ENCODE measurements at places on chromosomes 5 and 9.

DNA sequence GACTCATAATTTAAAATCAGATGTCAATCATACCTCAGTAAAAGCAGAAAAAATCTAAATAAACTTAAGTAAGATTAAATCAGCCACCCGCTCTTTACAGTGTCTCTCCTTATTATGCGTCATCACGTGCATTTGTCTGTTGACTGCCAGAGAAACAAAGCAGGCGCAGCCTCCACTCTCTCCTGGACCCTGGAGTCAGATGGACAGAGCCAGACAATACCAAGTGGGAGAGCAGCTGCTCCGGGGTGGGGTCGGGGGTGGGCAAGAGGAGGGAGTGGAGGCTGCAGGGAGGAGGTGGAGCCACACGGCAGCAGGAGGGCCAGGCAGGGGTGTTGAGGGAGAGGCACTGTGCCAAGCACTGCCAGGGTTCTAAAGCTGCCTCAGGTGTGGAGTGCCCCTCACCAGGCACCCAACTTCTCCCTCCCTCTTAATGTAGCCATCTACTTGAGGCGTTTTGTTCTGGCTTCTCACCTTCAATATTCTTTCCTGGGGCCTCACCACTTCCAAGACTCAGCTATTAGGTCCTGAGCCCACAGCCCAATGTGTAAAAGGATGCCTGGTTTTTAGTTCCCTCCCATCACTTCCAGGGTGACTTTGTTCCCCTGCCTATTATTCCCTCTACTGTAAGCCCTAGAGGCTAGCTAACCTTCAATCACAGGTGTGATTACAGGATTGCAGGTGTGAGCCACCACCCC, 96.3 kb downstream of the GLDC start:
- no peak for DNase-seq

- DNase-seq, result no peak
Measured at GRCh38 chr5:127411381-127411780, 106.1 kb upstream of the PRRC1 start.

- DNase-seq, result no peak
Measured at GRCh38 chr9:133384736-133385321, 8.7 kb downstream of the STKLD1 start.

DNA sequence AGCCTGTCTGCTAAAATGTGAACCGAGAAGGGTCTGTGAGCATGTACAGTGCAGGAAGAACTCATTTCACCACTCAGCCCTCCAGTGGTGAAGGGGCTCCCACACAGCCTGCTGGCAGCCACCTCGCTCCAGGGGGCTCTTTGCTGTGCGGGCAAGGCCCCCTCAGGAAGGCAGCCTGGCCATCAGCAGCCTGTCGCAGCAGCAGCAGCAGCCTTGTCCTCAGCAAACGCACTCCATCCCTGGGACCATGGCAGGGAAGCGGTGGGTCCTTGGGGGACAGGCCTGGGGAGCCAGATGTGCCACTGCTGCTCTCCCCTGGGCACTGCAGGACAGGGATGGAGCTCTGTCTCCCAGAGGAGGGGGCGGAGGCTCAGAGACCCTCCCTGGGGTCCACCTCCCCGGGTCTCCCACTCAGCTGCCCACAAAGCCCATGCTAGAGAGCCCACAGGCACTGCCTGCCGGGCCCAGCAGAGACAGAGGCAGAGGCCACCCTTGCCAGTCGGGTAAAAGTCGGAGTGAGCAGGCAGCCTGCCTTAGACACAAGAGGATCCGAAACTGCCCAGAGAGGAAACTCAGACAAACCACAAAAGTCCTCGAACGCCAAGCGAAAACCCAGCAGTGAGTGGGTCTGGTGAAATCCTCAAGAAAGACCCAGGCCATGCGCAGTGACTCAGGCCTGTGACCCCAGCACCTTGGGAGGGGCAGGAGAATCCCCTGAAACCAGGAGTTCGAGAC, 8.0 kb downstream of the BRD3 start:
- DNase-seq, result peak; percentile 22

DNA sequence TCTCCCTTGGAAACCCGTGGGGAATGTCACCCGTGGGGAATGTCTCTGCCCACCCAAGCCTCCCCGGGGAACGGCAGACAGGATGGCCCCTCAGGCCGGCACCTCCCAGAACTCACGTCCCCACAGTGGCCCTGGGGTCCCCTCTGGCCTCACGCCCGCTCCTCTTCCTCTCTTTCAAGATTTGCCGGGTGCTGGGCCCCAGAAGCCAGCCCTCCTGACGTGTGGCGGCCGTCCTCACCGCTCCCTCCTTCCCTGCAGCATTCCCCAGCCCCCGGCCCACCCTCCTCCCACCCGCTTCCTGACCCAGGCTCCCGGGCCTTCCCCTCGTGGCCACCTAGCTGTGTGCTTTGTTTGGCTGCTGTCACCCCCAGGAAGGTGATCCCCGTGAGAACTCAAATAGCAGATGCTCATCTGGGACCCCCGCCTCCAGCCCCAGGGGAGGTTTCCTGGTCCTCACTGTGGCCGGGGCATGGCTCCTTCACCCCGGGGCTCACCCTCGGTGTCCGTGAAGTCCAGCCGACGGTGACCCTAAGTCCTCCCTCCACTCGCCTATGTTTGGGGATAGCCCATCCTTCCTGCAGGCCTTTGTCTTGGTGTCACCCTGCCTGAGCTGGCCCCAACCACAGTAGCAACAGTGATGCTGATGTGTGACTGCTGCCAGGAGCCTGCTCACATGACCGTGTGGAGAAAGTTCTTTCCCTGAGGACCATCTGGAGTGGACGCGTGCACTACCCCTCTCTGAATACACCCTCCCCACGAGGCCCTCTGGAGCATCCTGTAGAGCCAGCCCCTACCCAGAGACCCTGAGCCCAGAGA, 163.3 kb upstream of the IER5L start:
- no peak for DNase-seq

All from right hindlimb (tissue), 1 donor.